ENCODE measurements at places on chromosomes 11 and 22.

- no peak for DNase-seq
Observed at GRCh38 chr11:69152733-69153421, 2.9 kb upstream of the SMIM38 start.

GRCh38 chr11:110598725-110599124 is 113.5 kb downstream of the ARHGAP20 start:
- no peak for DNase-seq

- no peak for DNase-seq
Observed at GRCh38 chr11:35536470-35536869, 11.1 kb upstream of the PAMR1 start.

DNA sequence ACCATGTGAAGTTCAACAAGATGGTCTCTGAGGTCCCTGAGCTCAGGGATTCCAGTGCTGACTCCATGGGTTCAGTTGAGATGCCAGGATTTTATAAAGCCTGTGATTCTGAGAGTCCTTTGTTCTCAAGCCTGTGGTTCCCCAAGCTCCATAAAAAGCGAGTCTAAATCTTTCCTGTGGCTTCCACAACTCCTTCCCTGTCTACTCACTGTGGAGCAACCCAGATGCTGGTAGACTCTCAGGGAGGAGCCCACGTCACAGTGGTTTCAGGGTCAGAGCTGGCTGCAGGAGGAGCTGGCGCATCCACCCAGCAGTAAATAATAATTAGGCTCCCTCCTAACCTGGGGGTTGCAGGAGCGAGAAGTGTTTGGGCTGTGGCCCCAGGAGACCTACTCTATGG is 2.0 kb upstream of the RELT start:
- DNase-seq, result no peak

- DNase-seq, result no peak
Observed at GRCh38 chr11:18608376-18608775, 8.8 kb downstream of the MISFA start.

DNA sequence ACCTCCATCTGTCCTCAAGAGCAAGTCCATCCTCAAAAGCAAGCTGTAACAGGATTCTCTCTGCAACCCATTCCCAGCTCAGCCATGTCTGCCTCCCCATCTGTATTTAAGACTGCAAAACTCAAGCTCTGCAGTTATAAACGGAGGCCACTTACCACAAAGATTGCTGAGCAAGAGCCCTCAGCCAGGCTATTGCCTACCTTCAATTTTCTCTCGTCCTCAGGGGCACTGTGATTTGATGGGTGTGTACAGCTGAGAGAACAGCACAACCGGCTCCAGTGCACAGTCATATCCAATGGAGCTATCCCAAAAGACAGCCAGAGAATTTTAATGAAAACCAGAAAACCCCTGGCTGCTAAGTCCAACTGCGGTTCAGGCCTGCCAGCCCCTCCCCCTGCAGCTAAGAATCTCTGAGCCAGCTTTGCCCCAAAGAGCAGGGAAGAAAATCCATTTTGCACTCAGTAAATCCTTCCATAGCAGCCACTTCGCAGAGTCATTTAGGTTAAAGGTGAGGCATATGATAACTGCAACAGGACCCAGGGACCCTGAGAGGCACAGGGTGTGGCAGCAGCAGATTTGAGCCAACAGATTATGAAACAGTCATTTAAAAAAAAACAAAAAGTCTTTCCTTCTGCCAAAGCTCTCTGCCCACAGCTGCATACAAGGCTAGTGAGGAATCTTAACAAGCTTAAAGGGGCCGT is 37.6 kb downstream of the RAB30 start:
- peak; percentile 54 for DNase-seq

DNA sequence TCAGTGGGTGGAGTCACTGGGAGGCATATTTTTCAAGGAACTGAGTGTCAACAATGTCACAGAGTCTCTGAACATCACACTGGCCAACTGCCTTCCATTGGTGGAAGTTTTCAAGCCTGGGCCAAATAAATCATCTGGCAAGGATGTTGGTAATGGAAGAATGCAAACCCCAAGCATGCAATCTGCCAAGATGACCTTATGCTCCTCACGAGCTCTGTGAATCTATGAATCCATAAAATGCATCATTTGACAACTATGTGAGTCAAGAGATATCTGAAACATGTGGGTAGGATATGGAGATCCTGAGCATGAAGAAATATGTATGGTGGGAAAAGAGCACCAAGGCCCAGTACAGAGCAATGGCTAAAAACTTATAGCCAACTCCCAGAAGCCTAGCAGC is 122.2 kb downstream of the PLEKHA7 start:
- DNase-seq, result no peak

- DNase-seq, result no peak
Observed at GRCh38 chr11:99773646-99774045, 752.9 kb downstream of the CNTN5 start.

GRCh38 chr11:112643416-112643815 is 317.8 kb upstream of the NCAM1 start:
- DNase-seq, result no peak

DNA sequence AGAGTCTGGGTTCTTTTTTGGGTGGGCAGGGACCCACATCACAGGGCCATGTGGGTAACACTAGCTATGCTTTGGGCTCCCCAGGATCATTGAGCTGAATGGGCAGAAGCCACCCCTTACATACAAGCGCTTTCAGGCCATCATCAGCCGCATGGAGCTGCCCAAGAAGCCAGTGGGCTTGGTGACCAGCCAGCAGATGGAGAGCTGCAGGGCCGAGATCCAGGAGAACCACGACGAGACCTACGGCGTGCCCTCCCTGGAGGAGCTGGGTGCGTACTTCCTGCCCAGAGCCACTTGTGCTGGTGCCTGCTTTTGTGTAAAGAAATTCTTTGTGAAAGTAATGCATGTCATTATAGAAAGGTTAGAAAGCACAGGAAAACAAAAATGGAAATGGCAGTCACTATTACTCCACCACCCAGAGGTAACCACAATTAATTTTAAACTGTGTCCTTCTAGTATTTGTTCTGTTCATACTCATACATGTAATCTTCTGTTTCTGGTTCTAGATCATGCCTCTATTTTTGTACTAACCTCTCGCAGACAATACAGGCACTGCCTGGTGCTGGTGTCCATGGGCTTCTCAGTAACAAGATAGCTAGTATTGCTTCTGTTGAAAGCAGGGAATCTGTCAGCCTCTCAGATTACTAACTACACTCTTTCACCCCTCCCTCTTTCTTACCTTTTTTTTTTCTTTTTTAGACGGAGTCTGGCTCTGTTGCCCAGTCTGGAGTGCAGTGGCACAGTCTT is 13.7 kb downstream of the CRY2 start:
- DNase-seq, result no peak

GRCh38 chr22:49106096-49106841 is 721.4 kb downstream of the BRD1 start:
- no peak for DNase-seq
